ENCODE measurements at places on chromosomes 4 and X.

DNA sequence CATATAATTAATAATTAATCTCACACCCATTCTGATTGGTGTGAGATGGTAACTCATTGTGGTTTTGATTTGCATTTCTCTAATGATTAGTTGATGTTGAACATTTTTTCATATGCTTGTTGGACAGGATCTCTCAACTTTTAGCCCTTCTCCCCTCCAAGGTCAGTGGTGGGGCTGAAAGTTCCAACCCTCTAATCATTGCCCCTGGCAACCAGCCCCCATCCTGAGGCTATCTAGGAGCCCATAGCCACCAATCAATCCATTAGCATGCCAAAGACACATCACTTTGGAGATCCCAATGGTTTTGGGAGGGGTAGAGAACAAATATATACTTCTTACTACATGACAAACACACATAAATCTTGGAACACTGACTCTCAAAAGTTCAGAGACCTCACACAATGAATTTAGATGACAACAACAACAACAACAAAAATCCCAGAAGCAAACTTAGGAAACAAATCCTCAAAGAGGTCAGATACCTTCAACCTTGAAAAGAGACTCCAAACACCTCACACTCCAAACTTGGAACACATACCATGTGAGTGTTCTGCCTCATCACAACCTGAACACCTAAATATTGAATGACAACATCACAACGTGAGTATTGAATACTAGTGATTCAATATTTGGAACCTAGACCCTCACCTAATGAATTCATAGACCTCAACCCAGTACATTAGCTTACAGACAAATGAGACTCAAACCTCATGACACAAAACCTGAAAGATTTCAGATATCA is 19.0 kb upstream of the PAGE4 start:
- no peak for DNase-seq

GRCh38 chr4:87489678-87490077 is 39.5 kb downstream of the SPARCL1 start:
- no peak for DNase-seq

DNA sequence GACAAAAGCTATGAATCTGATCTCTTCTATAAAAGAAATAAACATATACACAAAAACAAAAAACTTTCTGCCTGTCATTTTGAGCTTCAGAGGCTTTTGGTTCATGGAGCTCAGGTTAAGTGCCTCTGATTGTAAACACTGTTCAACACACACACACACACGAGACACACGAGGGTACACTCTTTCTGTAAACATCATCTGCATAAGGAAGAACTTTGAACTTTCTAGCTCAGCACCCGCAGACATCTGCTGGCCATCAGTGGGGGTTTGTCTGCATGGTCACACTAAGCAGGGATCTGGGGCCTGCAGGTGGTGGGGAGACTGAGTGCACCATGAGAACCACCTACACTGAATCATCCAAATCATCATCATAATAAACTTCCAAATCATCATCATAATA is 54.9 kb downstream of the STX18 start:
- no peak for DNase-seq

DNA sequence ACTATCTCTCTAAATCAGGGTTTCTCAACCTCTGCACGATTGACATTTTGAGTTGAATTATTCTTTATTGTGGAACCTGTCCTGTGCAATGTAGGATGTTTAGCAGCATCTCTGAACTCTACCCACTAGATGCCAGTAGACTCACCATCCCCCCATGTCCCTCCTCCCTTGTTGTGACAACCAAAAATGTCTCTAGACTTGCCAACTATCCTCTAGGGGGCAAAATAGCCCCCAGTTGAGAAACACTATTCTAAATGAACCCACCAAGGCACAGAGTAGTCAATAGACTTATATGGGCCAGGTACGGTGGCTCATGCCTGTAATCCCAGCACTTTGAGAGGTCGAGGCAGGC is 49.1 kb upstream of the GAB1 start:
- DNase-seq: no peak

DNA sequence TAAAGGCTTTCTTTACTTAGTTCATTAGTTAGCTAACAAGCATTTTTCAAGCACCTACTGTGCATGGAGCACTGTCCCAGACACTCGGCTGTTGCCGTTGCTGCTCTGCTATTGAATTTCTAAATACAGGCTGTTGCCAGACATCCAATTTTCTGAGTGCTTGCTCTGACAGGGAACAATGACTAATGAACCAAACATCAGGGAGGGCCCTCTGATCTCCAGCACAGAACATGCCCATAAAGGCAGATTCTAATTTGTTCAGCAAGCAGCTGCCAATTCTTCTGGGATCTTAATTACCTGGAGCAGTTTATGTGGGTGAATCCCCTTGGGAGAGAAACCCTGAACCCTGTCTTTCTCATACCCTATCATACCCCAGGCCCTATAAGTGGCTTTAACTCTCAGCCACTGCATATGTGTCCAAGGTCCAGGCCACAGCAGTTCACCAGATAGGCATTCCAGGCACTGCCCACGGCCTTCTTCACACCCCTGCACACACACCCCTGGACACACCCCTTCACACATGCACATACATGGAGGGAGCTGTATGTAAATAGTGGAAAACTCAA is 27.9 kb downstream of the TSC22D3 start:
- no peak for DNase-seq

DNA sequence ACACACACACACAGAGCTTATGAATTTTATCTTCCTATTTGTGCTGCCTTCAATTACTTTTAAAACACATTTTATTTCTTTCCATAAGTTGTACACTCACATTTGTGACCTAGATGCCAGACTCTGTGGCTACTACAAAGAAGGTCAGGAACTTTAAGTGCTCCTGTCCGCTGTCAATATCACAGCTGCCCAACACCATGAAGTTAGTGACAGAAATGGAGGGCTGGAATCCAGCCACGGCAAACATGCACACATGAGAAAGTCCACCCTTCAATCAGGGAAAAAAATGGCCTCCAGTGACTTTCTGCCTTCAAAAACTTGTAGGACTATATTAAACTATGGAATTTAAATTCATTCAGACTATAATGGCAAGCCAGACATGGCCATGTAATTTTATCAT is 334.4 kb upstream of the FSTL5 start:
- DNase-seq: no peak

DNA sequence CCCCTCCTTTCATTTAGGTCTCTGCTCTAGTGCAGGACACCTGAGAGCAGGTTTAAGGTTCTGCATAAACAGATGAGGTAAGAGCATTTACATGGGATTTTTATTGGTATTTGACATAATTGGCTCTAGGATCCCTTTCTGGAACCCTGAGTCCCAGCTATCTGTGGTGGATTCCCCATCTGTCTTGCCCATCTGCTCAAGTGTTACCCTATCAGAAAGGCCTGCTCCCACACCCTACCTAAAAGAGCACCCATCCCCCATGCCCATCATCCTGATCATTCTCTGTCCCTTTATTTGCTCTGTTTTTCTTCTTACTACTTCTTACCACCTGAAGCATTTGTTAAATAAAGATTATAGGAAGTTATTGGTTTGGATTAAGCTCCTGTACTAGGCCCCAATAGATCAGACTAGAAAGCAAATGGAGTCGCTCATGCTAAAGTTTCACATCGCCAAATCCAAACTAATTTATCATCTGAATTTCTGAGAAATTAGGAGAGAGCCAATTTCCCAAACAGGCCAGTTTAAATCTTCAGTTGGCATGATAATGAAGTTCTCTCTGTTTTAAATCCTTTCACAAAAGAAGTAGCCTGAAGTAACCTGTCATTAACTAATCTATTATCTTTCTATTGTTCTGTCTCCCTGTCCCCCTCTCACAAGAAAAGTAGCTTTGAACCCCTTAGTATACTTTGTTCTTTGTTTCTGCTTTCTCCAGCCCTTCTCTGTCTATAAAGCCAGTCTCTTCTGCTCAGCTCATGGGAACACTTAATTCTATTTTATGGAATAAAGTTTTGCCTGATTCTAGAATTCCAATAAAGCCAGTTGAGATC is 178.6 kb downstream of the ZNF674 start:
- no peak for DNase-seq

- no peak for DNase-seq
These were observed 12.8 kb upstream of the CFAP299 start for GRCh38 chr4:80322716-80323115.
